Activated naive CD4-positive, alpha-beta T cell treated with anti-CD3 and anti-CD28 coated beads, Interleukin-2, amount 50 U/mL, for 72 hours (primary cell): ENCODE measurements at places on chromosomes 2 and 18.

GRCh38 chr2:120384486-120385354 is 38.8 kb downstream of the INHBB start:
- DNase-seq: no peak

GRCh38 chr18:46767217-46767616 is 10.4 kb upstream of the ST8SIA5 start:
- DNase-seq: no peak

GRCh38 chr18:49756671-49757362 is 56.5 kb downstream of the ACAA2 start:
- DNase-seq: no peak

- DNase-seq: no peak
These were observed 5.9 kb downstream of the CTLA4 start for GRCh38 chr2:203873461-203873860.

DNA sequence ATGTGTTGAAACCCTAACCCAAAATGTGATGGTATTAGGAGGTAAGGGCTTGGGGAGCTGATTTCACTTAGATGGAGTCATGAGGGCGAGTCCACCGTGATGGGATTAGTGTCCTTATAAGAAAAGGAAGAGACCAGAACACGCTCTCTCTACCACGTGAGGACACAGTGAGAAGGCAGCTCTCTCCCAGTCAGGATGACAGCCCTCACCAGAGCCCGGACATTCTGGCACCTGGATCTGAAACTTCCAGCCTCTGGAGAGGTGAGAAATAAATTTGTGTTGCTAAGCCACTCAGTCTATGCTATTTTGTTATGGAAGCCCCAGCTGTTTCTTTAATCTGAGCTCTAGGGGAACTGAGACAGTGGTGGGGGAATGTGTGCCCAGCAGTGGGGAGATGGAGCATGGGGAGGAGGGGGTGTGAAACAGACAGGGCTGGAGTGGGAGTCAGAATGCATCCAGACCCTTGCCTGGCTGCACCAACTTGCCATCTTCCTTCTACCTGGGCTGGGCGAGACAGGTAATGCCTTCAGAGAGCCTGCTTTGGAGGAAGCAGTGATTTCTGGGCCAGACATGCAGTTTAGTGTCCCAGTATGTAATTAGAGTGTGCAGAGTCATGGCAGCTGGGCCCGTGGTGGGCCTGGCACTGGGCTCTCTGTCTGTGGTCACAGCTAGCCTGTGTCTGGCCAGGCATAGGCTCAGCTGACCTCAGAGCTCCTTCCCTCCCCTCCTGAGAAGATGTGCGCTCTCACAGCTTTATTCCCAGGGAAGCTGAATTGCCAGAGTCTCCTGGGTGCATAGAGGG is 38.1 kb downstream of the RHOB start:
- no peak for DNase-seq

GRCh38 chr2:240956935-240957655 is 41.3 kb upstream of the SNED1 start:
- DNase-seq: peak; percentile 37

DNA sequence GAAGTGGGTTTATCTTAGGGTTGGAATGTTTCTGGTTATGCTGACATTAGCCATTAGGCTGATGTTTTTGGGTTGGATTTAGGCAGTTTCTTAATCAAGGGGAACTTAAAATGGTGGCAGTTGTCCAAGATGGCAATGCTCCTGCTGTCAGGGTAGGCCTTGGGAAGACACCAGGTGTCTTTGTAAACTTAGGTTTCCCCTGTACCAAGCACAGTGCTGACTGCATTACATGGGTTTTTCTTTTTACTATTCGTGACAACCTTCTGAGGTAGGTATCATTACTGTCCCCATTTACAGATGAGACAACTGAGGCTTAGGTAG is 528 bp upstream of the ATG16L1 start:
- DNase-seq: no peak

- DNase-seq: no peak
These were observed 22.6 kb downstream of the FER1L5 start for GRCh38 chr2:96665083-96665569.

DNA sequence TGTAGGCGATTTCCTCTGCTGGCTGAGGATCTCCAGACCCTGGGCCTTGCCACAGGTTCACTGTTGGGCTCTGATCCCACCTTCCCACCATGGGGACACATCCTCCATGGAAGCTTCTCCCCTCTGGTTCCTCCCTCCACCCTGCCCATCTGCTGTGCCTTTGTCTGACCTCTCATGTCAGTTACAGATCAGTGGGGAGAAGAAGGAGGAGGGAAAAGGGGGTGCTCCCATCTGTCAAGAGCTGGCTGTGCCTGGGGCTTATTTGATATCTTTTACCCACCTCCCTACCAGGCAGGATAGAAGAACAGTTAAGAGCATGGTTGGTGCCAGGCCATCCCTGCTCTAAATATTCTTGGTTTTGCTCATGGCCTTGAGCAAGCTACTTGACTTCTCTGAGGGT is 12.3 kb upstream of the DNAJB2 start:
- DNase-seq: no peak

GRCh38 chr2:68193787-68194372 is 36.2 kb downstream of the PNO1 start:
- no peak for DNase-seq

- no peak for DNase-seq
These were observed 28.0 kb downstream of the RFX8 start for GRCh38 chr2:101446869-101447268.

DNA sequence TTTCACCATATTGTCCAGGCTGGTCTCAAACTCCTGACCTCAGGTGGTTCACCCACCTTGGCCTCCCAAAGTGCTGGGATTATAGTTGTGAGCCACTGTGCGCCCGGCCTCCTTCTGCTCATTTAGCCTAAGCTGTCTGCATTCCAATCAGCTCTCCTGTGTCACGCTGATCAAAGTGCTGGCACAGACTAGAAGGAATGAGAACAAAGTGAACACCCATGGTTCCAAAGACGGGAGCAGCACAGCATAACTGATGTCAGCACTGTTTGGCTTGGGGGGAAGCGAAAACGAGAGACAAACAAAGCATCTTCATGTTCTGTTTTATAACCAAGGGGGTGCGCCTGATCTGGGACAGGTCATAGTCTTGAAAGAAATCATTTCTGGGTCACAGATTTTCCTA is 43.3 kb downstream of the DIPK1C start:
- no peak for DNase-seq

DNA sequence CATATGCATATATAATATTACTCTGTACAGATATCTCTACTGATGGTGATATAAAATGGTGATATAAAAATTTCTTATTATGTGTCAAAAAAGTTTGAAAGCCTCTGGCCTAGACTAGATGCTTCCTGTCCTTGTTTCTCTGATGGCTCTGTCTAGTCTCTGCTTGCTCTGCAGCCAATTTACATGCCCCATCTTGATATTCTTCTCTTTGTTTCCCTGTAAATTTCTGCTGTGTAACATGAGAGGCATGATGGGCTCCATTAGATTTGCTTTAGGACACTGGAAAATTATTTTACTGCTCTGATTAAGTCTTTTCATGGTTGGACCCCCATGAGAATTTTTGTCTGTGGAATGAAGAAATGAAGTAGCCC is 24.3 kb downstream of the BABAM2 start:
- no peak for DNase-seq

GRCh38 chr18:68555879-68556301 is 159.0 kb downstream of the TMX3 start:
- DNase-seq: no peak

- no peak for DNase-seq
These were observed 24.8 kb downstream of the TTC27 start for GRCh38 chr2:32652555-32653209.

DNA sequence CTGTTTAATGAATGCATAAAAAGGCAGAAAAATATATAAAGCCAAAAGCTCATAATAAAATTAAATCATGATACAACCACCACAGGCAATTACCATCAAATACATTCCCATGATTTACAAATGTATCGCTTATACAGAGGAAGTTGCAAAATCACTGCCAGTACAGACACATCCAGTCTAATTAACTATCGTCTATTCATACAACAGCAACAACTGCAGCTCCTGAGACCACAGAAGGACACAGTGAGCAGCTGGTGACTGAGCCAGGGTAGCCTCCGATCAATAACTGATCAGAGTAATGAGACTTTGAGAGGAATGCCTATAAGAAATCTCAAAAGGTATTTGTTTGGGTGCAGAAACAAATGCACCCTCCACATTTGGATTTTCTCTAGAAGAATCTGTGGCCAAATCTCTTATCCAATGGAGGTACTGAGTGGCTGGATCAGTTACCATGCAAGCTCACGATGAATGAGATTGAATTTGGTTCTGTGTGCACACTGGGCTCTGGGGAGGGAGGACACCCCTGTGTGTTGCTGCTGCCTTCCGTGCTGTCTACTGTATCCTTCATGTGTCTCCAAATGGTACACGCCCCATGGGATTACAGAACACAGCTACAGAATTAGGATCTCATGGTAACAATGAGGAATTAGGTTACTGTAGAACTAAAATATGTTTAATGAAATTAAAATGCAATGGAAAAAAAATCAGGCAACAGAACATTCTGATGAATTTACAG is 119.6 kb downstream of the MBP start:
- DNase-seq: no peak

DNA sequence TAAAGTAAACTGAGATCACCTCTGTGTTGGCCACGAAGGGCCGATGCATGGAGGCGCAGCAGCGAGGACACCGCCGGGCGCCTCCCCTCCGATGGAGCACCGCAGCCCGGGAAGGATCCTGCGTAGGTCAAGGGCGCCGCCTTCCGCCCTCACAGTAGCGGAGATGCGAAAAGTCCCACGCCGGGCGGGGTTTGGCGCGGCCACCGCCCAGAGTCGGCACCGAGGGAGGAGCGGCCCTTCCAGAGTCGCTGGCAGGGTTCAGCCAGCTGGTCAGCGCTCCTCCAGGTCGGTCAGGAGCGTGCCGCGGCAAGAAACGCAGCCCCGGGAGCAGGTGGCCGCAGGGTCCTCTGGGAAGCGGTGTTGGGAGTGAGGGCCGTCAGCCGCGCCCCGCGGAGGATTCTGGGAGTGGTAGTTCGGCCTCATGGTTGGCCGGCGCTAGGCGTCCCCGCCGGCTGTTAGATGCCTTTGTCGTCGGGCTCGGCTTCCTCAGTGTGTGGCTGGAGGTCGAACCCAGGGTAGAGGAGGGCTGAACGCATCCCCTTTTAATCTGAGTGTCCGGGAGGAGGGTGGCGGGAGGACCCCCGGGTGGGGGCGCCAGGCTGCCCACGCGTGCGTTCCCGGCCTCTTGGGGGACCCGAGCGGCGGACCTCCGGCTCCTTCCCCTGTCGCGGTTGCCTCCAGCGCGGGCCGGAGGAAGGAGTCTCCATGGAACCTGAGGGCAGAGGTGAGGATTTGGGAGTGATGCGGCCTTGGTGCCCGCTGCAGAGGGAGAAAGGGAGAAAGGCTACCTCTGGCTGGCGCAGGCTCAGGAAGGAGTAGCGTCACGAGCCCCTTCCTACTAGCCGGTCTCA is at the start of gene ZNF892:
TSS of gene ZNF892 (plus strand) at position 411 of the 851 bp plus-strand sequence. CDS start at position 706, 295 bp downstream.
- DNase-seq: peak; percentile 84

DNA sequence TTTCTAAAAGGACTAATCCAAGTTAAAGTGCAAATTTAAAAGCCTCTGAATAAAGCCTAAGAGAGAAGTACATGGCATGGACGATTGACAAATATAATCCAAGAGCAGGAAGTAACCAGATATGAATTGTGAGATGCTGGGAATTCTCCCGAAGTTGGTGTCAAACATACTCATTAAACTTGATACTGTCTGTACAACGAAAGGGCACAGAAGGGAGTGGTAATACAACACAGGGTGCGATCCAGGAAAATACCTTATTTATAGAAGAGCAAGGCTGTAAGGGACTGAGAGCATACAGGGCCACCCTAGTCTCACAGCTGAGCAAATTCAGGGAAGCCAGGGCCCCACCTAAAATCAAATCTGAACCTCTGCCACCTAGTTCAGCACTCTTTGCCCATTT is 41.6 kb downstream of the SEMA4F start:
- DNase-seq: no peak

DNA sequence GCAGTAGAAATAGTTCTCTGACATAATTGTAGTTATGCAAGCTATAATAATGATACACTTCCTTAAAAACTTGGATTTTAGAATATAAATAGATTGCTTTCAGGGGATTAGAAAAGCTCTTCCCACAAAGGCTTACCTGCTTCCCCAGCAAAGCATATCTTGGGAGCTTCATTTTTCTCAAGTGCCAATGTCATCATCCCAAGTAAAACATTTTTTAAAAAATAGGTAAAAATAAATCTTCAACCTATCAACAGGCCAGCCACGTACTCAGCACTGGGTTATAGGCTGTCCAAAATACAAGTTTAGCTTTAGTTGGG is 39.0 kb upstream of the NPAS2 start:
- DNase-seq: no peak

DNA sequence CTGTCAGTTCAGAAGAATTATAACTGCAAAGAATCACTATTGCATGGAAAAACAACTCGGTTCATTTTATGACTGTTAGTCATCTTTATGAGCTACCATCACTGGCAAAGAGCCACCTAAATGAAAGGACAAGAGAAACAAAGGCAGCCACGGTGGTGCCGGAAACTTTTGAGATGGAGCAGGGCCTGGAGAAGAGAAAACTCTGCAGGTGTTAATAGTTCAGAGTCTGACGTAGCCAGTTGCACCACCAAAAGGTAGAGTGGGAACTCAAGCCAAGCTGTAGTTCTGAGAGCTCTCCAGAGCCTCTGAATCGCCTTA is 110.9 kb downstream of the FTCDNL1 start:
- no peak for DNase-seq

- no peak for DNase-seq
These were observed 341.1 kb downstream of the ARL6IP6 start for GRCh38 chr2:153059338-153060052.

DNA sequence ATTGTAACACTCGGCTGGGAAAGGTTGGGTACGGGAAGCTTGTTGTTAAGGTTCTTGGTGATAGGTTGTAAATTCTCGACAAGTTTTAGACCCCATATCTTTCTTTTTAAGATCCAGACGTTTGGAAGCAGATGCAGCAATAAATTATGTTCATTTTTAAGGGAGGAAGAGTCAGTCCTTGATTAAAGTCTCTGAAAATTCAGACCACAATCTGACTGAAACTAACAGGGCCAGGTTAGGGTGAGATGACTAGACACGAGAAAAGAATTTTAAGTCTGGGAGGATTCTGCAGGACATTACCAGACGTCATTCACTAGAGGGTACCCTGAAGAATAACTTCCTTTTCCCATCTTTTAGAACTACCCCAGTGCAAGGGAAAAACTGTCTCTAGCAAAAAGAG is 16.1 kb downstream of the WIPF1 start:
- no peak for DNase-seq

DNA sequence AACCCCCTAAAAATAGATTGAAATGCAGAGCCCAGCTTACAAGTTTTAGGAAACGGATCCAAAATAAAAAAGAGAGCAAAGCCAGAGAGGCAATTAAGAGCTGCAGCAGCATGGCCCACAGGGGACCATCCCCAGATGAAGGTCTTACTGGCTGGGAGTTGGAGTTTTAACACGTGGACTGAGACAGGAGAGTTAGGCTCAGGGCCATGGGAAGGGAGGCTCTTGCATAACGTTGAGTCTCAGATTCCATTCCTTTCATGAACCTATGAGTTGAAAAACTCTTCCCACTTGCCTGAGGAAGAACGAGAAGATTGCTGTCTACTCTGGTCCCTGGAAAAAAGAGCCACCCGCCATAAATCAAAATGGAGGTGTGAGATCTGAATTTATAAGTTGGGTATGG is 101.8 kb upstream of the NDUFV2 start:
- DNase-seq: no peak
